ENCODE measurements at places on chromosomes 7 and 10.

GRCh38 chr10:11012421-11013295 lies 5.0 kb upstream of the CELF2 start:
- DNase-seq: no peak

DNA sequence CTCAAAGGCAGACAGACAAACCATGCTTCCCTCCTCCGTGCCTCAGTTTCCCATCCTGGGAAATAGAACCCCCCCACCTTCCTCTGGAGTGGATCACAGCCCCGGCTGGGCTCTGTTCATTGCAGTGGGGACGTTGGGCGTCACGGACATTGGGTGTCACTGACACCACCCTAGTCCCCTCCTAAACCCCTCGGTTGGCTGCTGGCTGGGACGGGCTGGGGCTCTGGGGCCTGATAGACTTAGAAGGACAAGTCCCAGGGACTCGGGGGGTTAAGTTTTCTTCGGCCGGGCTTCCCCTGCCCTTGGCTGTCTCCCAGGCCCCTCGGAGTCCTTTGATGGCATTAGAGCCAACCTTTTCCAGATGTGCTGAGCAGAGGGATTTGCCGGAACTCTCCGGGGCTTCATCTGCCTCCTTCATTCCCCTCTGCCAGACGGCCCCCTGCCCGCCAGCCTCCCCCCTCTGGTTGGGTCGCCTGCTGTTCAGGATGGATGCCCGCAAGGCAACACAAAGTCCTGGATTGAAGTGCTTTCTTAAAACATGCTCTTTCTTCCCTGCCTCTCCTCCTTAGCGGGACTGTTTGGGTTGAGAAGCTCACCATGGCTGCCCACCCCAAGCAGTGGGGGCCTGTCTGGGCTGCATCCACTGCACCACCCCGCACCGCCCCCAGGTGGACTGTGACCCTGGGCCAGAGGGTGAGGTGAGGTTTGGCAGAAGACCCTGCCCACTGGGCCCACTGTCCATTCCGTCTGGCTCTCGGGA lies 73.0 kb downstream of the COL26A1 start:
- DNase-seq: no peak

GRCh38 chr10:49133706-49134248 lies at the start of gene FAM170B:
Gene FAM170B, minus strand, starts transcription at chr10:49134021. Its CDS starts 103 bp downstream, at chr10:49133918.
- DNase-seq: no peak

- no peak for DNase-seq
Measured at GRCh38 chr10:89079961-89080360, 89.4 kb downstream of the FAS start.

- no peak for DNase-seq
Measured at GRCh38 chr10:77664008-77664407, 26.4 kb upstream of the KCNMA1 start.

DNA sequence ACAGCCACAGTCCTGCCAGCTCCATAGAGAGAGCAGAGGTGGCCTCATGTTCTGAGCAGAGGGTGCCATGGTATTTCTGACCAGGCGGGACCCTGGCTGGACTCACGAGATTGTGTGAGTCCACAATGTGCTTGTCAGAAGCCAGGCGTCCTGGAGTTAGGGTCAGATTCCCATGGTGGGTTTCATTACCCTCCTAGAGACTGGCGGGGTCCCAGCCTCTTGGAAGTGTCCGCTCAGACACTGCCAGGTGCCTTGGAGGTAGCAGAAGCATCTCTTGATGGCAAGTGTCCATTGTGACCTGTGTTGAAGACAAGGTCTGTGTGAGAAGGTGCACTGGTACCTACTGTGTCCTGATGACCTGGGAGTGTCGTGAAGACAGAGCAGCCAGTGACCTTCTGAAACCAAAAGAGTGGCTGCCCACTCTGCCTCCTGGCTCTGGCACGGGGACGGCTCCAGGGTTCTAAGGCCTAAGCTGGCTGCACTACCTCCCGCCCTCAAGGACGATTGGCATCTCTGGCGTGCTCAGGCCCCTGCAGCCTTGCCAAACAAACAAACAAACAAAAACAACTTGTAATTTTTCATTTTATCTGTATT lies 56.8 kb downstream of the MGMT start:
- DNase-seq: no peak

GRCh38 chr7:877312-878232 lies 1.2 kb downstream of the GET4 start:
- no peak for DNase-seq

DNA sequence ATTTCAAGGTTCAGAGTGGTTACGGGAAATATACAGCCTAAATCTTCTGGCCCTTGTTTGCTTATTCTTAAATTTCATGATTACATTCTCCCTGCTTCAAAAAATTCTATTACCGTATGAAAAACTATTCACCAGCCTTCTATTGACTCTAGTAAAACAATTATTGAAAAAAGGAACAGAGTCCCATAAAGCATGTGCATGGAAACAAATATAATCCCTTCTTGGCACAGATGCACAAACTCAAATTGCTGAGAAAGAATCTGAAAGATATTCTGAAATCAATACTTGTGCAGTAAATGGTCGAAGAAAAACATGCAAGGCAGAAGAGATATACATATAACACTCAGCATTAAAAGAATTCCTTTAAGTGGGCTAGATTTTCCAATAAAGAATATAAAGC lies 83.6 kb downstream of the LRRN3 start:
- no peak for DNase-seq

DNA sequence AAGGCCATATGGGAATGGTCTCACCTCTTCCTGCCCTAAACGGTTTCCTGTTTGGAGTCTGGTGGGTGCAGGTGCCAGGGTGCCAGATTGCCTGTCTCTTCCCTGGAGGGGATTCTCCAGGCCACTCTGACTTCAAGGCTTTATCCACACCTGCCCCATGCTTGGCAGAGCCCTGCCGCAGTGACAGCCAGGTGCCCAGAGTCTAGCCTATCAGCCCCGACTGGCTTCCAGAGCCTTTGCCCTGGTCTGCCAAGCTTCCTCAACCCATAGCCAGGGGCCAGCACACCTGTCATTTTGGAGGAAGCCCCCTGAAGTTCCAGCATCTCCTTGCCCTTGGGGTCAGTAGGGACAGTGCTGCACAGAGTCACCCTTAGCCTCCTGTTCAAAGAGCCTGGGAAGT lies 21.6 kb downstream of the TBATA start:
- DNase-seq: no peak

DNA sequence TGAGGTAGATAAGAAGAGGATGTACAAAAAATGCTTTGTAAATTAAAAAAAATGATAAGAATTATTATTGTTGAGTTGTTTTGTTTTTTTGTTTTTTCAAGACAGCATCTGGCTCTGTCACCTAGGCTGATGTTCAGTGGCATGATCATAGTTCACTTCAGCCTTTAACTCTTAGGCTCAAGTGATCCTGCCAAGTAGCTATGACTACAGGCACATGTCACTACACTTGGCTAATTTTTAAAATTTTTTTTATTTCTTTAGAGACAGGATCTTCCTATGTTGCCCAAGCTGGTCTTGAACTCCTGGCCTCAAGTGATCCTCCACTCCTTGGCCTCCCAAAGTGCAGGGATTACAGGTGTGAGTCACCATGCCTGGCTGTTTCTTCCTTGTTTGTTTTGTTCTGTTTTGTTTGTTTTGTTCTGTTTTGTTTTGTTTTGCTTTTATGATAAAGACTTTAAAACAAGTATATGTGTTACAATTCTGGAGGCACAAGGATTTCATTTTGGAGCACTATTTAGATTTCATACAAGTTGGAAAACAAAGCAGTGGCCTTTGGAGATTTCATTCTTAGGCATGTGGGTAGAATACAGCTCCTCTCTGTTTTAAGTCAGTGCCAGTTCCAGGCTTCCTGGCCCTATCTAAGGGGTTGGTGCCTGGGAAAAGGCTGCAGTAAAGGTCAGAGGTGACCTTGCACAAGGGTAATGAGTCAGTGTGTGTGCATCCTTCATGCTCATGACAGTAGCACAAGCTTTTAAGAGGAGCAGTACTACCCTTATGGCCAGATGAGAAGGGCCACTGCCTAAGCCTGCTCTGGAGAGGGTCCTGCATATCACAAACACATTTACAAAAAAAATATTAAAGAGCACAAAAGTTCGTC lies 17.9 kb downstream of the FGFBP3 start:
- no peak for DNase-seq

- no peak for DNase-seq
Measured at GRCh38 chr7:28155019-28155660, 25.5 kb downstream of the JAZF1 start.

DNA sequence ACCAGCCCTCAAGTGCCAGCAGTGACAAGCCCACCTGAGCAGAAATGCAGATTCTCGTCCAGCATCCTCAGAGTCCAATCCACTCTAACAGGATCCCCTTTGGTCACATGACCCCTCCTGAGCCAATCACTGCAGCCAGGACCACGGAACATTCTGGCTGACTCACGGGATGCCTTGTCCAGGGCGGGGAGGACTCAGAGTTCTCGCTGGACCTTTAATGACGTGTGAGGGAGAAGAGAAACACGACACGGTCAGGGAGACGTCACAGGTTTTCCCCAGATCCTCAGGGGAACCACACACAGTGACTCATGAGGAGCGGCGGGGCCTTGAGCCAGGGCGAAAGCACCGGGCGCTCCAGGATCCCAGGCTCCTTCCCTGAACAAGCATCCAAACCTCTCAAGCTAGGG lies 155.7 kb downstream of the PTPRN2 start:
- DNase-seq: no peak

DNA sequence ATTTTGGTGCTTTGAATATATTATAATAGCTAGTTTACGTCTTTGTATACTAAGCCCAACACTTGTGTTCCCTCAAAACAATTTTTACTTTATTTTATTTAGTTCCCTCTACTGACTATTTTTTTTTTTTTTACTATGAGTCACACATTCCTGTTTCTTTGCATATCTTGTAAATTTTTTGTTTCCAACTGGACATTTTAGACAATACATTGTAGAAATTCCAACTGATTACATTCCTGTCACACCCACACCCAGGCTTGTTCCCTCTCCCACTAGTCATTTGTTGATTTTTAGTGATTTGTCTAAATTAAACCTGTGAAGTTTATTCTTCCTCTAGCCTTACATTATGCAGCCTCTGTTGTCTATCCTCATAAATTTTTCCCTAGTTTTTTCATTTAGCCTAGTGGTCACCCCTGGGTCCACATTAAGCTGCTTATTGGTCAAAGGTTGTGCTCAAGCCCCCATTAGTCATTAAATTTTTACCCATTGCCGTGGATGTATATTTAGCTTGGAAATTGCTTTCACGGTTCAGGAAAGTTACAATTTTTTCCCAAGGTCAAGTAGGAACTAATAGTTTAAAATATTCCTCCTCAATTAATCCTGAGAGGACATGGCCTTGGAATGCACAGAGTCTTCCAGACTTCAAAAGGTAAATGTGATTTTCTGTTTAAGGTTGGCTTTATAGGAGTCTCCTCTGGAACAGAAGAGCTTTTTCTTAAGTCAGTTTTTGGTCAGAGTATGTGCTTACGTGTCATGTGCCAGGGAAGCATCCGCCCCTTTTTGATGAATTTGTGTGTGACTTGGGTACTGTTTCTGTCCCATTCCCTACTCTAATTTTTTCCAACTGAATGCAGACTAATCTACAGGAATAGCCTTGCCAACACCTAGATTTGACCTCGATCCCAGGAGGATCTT lies 207.6 kb upstream of the TMEM72 start:
- DNase-seq: no peak

DNA sequence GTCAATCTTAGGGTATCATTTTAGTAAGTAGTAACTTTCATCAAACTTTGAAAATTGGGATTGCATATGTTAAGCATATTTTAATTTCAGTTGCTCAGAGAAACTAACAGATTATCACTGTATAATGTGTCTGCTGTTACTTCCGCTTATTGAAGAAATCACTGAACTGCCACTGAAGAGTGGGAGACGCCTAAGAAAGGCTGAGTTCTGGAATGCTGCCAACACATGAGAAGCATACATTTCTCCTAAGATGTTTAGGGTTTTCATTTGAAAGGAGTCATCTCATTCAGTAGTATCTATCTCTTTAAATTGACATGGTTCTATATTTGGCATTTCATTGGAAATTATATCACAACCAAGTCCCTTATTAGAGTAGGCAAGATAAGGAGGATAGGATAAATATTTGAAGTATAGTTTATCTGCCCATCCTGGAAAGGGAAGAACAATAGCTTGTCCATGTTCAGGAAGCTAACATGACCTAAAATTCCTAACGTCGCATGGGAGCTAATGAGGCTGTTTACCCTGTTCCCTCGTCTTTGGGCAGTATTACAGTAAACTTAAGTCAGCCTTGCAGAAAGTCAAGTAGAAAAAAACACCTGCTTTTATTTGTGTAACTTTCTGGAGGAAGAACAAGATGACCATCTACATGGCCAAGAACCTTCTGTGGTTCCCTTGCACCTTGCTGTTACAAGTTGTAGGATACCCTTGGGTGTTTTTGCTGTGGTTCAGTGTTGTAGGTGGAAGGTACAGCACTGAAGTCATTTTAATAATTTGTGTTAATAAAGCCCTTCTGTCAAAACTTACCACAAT lies 67.3 kb downstream of the NHLRC2 start:
- no peak for DNase-seq

- no peak for DNase-seq
Measured at GRCh38 chr7:44974549-44974948, 4.3 kb downstream of the MYO1G start.

DNA sequence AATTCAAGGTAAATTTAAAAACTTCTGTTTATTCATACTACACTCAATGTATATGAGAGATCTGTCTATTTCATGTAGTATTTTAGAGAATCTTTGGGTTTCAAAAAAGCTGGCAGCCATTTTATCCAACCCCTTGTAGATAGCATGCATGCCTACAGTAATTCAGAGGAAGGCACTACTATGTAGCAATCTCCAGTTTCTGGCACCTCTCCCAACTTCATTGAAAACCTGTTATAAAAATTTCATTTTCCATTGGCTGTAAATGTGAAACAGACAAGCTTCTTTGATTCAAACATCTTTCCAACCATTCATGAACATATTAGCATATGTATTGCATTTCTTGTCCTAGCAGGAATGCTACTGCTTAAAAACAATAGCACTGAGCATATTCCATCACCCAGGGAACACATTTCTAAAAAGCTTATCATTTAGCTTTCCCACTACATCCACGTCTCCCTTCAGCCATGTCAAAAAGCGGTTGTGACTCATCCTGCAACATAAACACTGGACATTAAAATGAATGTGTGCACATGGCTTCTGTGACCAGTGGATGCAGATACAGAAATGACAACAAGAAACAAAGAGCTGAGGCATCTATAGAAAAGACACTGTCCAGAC lies 330.4 kb upstream of the AOAH start:
- no peak for DNase-seq

- DNase-seq: no peak
Measured at GRCh38 chr10:83862723-83863122, 276.6 kb upstream of the GHITM start.

DNA sequence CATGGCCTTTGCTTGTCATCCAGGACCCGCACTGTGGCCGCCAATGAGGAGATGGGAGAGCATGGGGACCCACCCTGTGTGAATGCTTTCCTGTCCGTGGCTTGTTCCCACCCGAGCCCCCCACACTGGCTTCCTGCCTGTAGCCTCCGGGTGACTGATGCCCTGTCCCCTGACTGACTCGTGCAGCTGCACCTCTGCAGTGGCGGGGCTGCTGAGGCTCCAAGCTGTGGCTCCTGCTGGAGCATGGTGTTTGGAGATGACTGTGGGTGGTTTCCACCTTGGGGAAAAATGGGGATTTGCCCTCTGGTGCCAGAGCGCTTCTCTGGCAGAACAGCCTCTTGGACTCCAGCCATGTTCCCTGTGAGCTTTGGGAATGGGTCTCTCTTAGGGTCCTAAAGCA lies 2.1 kb downstream of the CAMK1D start:
- DNase-seq: no peak

- DNase-seq: no peak
Measured at GRCh38 chr7:131653418-131654248, 97.2 kb upstream of the PODXL start.

- no peak for DNase-seq
Measured at GRCh38 chr7:135939261-135939812, 37.8 kb downstream of the MTPN start.
